ENCODE measurements at places on chromosomes 1 and 21. TPM values are rescaled to one million over a fixed set of nuclear protein-coding genes. Genes with fewer than 3 reads are reported as not detected.

- H3K27ac ChIP-seq: no peak overlapping the region
- DNase-seq: no peak
- no peaks in the 10 kb centered on the region for H3K36me3 ChIP-seq
- H3K4me1 ChIP-seq: peaks cover under 1% of the 10 kb centered on the region
- H3K27me3 ChIP-seq: no peaks in the 10 kb centered on the region
Measured at GRCh38 chr1:228786361-228787129, 51.3 kb downstream of the RHOU start.

GRCh38 chr1:38256072-38256471 lies 209.5 kb upstream of the POU3F1 start:
- H3K27ac ChIP-seq: no peak overlapping the region
- H3K4me1 ChIP-seq: no peaks in the 10 kb centered on the region
- no peak for DNase-seq
- no peak overlapping the region for H3K4me3 ChIP-seq

- H3K4me1 ChIP-seq: peaks cover 8% of the 10 kb centered on the region
- H3K36me3 ChIP-seq: no peaks in the 10 kb centered on the region
- peak; percentile 91 for DNase-seq
- H3K27me3 ChIP-seq: no peaks in the 10 kb centered on the region
- no peak overlapping the region for H3K27ac ChIP-seq
Measured at GRCh38 chr1:109640285-109640865, 15.5 kb upstream of the GSTM4 start.

DNA sequence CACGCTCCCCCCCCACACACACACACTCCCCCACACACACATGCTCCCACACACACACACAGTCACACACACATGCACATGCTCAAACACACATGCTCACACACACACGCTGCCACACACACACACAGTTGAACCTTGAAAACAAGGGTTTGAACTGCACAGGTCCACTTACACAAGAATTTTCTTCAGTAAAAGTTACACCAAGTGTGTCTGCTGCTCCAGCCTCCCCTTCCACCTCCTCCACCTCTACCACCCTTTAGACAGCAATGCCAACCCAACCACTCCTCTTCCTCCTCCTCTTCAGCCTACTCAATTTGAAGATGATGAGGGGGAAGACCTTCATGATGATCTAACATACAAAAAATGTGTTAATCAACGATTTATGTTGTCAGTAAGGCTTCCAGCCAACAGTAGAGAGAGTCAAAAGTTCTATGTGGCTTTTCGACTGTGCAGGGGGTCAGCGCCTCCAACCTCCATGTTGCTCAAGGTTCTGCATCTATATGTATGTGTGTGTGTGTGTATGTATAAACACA lies 26.8 kb downstream of the HSF2BP start:
- no peak overlapping the region for H3K27ac ChIP-seq
- H3K4me3 ChIP-seq: no peak overlapping the region
- H3K27me3 ChIP-seq: no peaks in the 10 kb centered on the region
- no peaks in the 10 kb centered on the region for H3K4me1 ChIP-seq
- no peaks in the 10 kb centered on the region for H3K36me3 ChIP-seq
- no peak for DNase-seq

GRCh38 chr1:203596673-203597210 lies 29.9 kb upstream of the ATP2B4 start:
- H3K4me3 ChIP-seq: no peak overlapping the region
- no peaks in the 10 kb centered on the region for H3K27me3 ChIP-seq
- peaks cover 12% of the 10 kb centered on the region for H3K4me1 ChIP-seq
- DNase-seq: no peak
- no peak overlapping the region for H3K27ac ChIP-seq

GRCh38 chr1:24981631-24982005 lies 51.5 kb upstream of the RUNX3 start:
- H3K4me3 ChIP-seq: no peak overlapping the region
- no peaks in the 10 kb centered on the region for H3K27me3 ChIP-seq
- H3K36me3 ChIP-seq: no peaks in the 10 kb centered on the region
- DNase-seq: no peak

MAP3K7CL gene
- 7.6 TPM for total RNA-seq

RCC1 gene
- total RNA-seq: 27.9 TPM
